Stimulated activated naive CD8-positive, alpha-beta T cell treated with anti-CD3 and anti-CD28 coated beads, Interleukin-15, Interleukin-2, amounts not matched to agents 100 U/mL and 50 U/mL, for 24 hours (primary cell): ENCODE measurements at places on chromosomes 6 and 20.

DNA sequence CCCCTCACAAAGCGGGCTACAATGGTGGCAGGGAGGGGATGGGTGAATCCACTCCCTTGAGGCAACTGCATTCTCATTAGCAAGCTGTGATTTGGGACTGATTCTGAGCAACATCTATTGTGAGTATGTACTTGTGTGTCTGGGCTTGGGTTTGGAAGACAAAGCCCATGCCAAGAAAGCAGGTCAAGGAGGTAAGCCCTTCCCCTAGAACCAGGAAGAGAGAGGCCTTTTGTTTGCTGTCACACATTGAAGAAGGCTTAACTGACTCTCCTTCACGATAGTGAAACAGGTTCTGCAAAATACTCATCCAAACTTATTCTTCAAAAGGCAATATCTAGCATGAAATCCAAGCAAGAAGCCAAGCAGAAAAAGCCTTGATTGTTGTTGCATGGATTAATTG lies 403.1 kb upstream of the ID4 start:
- no peak for DNase-seq

DNA sequence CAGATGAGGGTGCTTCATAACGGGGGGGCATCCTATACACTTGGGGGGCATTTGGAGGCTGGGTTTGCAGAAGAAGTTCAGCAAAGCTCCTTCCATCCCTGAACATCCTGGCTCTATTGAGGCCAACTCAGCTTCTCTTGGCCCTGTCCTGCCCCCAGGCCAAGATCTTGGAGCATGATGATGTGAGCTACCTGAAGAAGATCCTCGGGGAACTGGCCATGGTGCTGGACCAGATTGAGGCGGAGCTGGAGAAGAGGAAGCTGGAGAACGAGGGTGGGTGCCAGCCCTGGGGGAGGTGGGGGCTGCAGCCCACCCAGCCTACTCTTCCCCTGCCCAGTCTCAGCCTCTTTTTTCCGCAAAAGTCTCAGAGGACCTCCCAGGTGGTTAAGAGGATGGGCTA lies 17.2 kb downstream of the GDAP1L1 start:
- DNase-seq = no peak

DNA sequence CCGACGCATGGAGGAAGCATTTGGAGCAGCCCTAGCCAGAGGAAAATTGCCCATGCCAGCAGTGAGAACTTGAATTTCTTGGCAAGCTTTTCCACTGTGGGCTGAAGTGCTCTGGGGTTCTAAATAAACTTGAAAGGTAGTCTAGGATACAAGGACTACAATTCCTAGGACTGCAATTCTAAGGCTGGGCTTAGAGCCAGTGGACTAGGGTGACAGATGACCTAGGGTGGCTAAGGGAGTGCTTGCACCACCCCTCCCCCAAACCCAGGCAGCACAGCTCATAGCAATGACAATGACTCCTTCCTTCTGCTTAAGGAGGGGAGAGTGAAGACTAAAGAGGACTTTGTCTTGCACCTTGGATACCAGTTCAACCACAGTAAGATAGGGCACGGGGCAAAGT lies 122.3 kb downstream of the THBS2 start:
- no peak for DNase-seq

- no peak for DNase-seq
These were observed 87.6 kb downstream of the MYB start for GRCh38 chr6:135268740-135269139.

GRCh38 chr20:47949230-47949629 lies 163.9 kb upstream of the SULF2 start:
- DNase-seq = no peak

DNA sequence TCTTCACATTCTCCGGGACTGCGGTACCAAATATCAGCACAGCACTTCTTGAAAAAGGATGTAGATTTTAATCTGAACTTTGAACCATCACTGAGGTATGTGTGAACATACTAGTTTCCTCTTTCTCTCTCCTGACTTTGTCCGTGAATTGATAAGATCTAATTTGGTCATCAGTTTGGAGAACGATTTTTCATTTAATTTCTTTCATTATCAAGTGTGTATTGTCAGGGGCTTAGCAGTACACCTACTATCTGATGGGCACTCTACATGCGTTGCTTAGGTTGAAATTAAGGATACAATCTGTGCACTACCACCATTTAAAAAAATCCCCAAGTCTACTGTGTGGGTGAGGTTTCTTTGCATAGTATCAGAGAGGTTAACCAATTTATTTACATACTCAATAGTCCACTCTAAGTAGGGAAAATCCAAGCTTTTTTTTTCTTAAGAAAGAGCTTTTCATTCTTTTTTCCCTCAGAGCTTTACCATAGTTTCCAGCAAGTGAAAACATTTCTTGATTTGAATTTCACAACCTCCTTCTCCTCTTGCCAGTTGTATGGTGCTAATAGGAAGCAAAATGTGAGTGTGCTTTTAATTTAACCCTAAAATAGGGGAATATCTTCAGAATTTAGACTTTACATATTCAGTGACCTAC lies 105.4 kb upstream of the ESR1 start:
- DNase-seq = no peak
